ENCODE measurements at places on chromosomes 3 and 15.

GRCh38 chr15:60616147-60616546 lies 137.2 kb upstream of the ICE2 start:
- DNase-seq, result no peak

DNA sequence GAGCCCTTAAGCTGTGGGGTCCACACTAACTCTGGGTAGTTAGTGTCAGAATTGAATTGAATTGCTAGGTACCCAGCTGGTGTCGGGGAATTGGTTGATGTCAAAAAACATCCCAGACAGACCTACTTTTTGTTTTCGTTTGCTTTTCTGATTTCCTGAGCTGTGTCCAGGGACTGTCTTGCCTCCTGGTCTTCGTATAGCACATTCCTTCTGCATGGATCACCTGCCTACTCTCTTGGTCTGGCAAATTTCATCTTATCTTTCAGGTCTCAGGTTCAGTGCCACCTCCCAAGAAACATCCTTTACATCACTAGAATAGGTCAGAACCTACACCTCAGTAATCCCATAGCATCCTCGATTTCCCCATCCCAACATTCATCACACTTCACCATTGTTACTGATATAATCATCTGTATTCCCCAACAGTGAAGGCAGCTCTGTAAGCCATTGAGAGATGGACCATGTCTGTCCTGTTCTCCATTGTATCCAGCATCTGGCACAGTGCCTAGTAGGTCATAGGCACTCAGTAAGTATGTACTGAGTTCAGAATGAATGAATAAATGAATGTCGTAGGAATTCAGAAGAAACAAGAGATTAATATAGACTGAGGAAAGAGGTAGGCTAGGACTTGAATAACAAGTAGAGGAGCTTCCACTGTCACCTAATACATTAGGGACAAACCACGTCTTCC lies 81.2 kb downstream of the ANP32A start:
- DNase-seq, result no peak

DNA sequence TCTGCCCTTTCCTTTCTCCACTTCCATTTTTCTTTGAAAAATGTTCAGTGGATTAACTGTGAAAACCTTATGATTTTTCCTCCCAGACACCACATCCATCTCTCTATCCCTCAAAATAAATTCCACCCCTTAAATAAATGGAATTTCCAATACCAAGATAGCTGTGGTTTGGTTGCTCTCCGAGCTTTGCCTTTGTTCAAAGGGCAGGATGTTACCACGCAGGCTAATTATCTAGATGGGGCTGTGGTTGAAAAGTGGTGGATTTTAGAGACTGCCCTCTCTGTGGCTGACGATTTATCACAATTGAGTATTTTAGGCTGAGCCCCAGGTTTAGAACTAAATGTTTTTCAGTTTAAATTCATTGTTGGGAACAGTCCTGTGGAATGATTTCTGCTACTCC lies 36.9 kb upstream of the CMSS1 start:
- peak; percentile 11 for DNase-seq

GRCh38 chr15:101207867-101208288 lies 44.0 kb downstream of the CHSY1 start:
- DNase-seq, result no peak

- DNase-seq, result no peak
Observed at GRCh38 chr3:125019271-125019670, 36.5 kb downstream of the HEG1 start.

DNA sequence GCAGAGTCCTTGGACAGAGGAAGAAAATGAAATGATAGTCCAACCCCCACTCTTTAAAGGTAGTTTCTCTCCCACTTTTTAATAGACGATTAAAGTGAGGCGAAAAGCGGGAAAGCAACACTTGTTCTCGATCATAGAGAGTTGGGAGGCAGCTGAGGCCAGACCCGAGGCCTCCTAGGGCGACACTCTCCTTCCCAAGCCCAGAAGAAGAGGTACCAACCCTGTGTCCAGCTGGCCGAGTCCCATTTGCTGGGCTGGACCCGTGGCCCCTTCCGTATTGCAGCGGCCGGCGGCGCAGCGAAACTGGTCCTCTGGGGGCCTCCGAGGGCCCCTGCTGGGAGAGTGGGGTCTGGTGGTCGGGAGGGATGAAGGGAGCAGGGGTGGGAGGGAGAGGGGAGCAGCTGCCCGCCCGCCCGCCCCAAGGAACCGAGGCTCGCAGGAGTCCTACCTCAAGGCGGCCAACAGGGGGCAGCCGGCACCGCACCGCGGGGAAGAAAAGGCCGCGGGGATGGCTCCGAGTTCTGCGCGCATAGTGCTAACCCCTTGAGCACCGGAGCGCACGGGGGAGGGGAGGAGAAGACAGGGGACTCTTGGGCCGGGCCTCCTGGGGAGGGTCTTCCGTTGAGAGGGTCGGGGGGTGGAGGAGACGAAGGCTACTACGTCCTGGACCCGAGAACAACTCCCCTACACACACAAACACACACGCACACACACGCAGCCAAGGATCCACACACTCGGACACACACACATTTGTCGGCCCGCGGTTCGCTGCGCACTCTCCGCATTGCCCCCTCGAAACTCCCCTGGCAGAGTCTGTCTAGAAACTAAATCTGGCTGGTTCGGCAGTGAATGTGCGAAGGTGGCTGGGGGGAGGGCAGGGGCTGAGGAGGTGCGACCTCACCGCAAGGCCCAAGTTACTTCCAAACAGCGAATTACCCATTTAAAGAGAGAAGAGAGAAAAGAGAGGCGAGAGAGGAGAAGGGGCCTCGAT lies 2.0 kb downstream of the WNT5A start:
- DNase-seq, result peak; percentile 31

DNA sequence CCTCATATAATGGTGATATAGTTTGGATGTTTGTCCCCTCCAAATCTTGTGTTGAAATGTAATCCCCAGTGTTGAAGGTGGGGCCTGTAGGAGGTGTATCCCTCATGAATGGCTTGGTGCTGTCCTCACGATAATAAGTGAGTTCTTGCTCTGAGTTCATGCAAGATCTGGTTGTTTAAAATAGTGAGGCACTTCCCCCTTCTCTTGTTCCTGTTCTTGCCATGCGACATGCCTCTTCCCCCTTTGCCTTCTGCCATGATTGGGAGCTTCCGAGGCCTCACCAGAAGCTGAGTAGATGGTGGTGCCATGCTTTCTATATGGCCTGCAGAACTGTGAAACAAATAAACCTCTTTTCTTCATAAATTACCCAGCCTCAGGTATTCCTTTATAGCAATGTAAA lies 39.2 kb downstream of the REC114 start:
- no peak for DNase-seq

GRCh38 chr15:69685512-69686452 lies 233.2 kb downstream of the RPLP1 start:
- DNase-seq, result no peak

GRCh38 chr3:64726414-64727090 lies 38.8 kb upstream of the ADAMTS9 start:
- no peak for DNase-seq

GRCh38 chr15:26658290-26658689 lies 114.6 kb downstream of the GABRB3 start:
- no peak for DNase-seq

DNA sequence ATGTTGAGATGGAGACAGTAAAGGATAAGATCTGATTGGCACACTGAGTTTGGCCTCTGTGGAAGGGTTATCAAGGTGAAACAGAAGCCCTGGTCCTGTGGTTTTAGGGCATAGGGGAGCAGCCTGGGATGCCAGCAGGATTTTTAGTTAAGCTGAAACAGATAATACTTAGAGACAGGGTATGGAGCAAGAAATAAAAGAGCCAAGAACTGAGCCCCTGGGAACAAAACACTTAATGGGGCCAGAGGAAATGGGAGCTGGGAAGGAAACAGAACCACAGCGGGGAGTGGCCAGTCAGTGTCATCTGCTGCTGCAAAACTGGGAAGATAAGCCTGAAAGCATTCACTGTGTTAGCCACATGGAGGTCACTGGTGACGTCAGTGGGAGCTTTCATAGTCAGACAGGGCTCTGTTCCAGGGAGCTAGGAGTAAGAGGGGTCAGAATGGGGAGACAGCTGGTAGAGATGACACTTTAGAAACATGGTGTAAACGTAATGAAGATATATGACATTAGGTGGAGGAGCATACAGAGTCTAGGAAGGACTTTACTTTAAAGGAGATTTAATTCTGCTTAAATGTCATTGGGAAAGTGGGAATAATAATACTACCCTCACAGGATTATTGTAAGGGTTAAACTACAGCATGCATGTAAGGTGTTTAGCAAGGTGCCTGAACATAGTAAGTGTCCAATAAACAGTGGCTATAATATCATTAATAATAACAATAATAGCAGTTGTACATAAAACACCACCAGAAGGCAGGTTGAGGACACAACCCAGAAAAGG lies 172.7 kb upstream of the CTNNB1 start:
- no peak for DNase-seq

- no peak for DNase-seq
Observed at GRCh38 chr3:171700653-171701052, 109.6 kb downstream of the PLD1 start.

DNA sequence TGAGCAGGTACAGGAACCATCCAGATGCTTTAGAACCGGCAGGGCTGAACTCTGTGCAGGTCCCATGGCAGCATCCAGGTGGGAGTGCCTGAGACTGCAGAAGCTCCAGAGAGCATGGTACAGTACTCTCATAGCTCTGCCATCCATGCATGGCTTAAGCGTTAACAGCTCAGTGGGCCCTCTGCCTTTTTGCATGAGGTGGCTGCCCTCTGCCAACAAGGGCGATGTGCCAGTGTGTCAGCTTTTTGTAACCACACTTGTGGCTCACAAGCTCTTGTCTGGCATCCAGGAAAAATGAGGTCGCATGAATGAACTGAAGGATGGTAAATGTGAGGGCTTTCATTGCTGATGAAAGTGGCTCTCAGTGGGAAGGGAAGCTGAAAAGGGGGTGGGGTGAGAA lies 950.1 kb downstream of the DIPK2A start:
- no peak for DNase-seq

DNA sequence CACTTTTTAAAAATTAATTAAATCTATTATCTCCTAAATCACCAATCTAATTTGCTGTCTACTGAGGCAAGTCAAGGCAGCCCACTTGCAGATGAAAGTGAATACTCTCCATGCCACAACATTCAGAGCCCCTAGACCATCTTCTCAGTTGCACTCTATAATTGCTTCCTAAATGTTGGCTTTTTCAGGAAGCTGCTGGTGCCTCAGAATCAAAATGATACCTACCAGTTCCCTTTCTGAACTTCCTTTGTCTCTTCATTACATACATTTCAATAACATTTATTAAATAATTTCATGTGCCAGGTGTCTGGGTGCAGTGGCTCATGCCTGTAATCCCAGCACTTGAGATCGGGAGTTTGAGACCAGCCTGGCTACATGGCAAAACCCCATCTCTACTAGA lies 124.1 kb downstream of the SERPINI1 start:
- DNase-seq, result no peak

DNA sequence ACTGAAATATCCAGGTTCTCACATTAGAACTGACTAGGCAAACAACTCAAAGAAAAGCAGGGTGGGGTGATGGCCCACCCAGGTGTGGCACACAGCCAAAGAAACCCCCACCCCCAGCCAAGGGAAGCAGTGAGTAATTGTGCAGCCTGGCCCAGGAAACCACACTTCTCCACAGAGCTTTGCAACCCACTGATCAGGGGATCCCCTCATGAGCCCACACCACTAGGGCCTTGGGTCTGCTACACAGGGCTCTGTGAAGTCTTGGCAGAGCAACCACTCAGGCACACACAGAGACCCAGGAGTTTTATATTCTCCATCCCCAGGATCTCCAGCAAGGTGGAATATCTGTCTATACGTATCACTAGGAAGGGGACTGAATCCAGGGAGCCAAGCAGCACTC lies 22.2 kb upstream of the TRIM42 start:
- DNase-seq, result no peak

DNA sequence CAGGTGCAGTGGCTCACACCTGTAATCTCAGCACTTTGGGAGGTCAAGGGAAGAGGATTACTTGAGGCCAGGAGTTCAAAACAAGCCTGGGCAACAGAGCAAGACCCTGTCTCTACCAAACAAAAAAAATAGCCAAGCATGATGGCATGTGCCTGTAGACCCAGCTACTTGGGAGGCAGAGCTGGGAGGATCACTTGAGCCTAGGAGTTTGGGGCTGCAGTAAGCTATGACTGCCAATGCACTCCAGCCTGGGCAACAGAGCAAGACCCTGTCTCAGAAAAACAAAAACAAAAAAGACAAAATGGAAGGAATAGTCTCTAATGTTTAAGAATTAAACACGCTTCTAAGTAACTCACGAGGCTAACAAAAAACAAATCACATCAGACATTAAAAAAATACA lies 106.5 kb downstream of the DLG1 start:
- no peak for DNase-seq

DNA sequence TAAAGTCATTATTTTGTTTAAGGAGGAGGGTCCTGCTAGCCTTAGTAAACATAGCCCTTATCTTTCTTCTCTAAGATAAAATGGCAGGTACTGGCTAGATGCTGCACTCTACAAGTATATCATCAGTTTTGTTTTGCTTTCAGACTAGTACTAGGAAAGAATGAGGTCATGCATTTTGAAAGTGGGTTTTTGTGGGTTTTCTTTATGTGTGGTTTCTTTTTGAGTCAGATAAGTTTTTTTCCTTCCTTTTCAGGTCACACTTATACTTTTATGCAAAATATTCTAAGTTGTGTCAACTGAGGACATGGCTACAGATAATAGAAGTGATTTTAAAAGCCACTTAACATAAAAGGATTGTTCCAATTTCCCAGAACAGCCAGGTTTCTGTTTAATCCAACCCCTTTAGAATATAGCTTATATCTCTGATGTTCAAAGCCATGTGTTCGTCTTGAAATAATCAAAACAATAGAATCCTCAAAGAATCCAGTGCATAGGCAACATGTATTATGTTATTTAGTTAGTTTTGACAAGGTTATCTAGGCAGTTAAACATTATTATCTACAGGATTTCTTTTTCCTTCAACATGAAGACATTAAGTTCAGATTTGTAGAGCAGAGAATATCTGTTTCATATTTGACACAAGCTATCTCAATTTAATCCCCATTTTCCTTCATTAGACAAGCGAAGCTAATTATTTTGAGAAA lies 406.2 kb downstream of the RBMS3 start:
- peak; percentile 25 for DNase-seq

DNA sequence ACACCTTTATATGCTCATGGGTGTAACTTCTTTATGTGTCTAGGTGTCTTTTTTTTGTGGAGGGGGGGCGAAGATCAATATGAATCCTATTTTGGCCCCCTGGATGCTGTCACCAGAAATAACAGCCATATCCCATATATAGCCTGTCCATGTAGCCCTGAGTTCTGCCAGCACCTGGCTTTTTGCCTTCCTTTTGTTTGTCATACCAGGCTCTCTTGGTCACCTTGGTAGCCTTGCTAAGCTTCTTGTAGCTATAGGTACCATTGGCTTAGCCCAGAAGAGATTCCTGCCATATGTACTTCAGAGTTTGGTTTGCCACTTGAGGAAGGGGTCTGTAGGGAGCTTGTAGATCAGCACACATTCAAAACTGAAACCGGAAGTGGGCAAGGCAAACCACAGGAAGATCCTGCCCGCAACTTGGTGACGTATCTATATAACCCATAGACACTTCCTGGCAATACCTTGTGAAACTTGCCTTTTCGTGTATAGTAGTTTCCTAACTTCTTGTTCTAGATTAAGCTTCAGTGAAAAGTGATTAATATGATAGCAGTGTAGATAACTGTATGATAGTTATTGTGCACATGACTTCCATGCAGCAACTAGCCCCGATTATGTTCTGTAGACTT lies 11.9 kb downstream of the RASA2 start:
- DNase-seq, result peak; percentile 98
